ENCODE measurements at places on chromosomes 5 and 9. TPM values are rescaled to one million over a fixed set of nuclear protein-coding genes. Genes with fewer than 3 reads are reported as not detected.

DNA sequence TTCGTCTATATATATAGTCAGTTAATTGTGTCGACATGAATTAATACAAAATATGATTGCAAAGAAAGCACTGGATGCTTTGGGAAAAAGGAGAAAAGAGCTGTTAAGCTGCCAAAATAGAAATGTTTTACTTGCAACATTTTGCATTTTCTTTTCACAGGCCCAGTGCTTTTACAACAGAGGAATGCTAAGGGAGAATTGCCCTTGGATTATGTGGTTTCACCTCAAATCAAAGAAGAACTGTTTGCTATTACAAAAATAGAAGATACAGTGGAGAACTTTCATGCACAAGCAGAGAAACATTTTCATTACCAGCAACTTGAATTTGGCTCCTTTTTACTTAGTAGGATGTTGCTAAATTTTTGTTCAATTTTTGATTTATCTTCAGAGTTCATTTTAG is 76.2 kb downstream of the SLF1 start:
- no peak for DNase-seq

GRCh38 chr5:64206653-64207052 is 41.0 kb downstream of the RNF180 start:
- DNase-seq, result no peak

DNA sequence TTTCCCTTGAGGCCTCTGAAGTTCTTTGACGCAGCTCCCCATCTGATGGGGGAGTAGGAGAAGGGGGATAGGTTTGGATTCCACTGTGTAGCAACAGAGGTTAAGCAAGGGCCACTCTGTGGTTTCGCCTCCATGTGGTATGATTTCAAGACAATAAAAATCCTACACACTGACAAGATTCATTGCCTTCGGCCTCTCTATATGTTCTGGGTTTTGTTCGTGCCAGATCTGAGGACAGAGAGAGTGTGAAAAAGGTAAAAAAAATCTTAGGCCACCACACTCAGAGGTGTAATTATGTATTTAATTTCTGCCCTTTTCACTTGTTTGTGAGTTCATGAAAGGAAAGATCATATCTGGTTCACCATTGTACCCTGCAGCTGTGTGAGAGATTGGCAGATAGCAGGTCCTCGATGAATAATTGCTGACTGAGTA is 715.2 kb upstream of the ZNF608 start:
- DNase-seq, result no peak

DNA sequence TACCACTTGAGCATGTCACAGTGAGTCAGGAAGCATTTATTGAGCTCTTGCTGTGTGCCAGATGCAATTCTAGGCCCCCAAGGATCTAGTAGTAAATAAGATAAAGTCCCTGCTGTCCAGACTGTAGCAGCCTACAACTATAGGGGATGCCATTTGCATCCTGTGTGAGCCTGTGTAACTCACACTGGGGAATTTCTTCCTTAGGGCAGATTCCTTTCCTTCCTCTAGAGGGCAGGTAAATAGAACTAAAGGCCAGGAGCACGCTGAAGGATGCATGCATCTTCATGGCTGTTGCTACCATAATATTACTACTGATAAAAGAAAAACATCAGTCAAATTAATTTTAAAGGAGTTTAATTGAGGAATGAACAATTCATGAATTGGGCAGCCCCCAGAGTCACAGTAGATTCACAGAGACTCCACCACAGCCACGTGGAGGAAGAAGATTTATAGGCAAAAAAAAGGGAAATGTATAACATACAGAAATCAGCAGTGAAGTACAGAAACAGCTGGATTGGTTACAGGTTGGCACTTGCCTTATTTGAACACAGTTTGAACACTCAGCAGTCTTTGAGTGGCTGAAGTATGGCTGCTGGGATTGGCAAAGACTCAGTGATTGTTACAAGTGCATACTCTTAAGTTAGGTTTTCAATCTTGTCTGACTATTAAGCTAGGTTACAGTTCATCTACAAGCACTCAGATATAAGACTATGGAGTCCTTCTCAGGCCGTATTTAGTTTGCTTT is 98.9 kb downstream of the ACTL7B start:
- DNase-seq, result no peak

DNA sequence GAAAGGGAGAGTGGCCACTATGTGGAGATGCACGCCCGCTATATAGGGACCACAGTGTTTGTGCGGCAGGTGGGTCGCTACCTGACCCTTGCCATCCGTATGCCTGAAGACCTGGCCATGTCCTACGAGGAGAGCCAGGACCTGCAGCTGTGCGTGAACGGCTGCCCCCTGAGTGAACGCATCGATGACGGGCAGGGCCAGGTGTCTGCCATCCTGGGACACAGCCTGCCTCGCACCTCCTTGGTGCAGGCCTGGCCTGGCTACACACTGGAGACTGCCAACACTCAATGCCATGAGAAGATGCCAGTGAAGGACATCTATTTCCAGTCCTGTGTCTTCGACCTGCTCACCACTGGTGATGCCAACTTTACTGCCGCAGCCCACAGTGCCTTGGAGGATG is 19.8 kb downstream of the RGMB start:
- DNase-seq, result no peak

GRCh38 chr9:109728686-109729300 is 51.2 kb upstream of the PALM2AKAP2 start:
- DNase-seq, result no peak

DNA sequence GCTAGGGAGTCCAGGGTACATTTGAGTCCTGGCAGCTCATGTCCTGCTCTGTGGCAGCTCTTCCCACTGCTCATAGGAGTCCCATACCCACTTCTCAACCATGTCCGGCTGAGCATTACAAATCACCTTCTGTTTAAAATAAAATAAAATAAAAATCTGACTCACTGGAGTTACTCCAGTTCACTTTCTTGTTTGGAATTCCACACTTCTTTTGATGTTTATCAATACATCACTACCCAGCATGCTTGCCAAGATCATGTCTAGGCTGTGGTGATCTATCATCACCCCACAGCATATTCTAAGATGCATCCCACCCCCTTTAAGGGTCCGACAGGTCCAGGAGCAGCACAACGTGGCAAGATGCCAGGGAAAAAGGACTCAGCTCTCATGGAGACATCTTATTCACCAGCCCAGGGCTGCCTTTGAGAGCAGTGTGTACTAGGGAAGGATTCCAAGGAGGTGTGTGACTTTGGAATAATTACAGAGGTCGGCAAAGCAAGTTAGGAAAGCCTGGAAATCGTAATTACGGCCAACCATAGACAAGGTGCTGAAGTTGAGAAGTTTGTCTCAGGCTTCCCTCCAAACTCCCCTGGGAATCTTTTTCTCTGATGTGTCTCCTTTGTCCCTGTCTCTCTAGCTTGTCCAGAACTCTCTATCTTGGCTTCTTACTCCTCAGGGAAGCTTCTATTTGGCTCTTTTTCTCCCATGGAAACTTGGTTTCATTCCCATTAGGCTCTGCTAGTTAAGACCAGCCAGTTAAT is 111.4 kb upstream of the SLC1A3 start:
- DNase-seq, result no peak

GRCh38 chr9:121946465-121946864 is 146.6 kb downstream of the TTLL11 start:
- no peak for DNase-seq

The PHYHD1 gene
- total RNA-seq, result 5.0 TPM

The PCDHB15 gene
- 5.6 TPM for total RNA-seq

The SPATA31C1 gene
- 1.4 TPM for total RNA-seq

The TRIO gene
- total RNA-seq, result 134 TPM

The SLC9A3 gene
- total RNA-seq, result 1.7 TPM

The LCN12 gene
- total RNA-seq, result 0.50 TPM

Data from neural crest cell (in vitro differentiated cells).